NCI-H510A (cell line): ENCODE measurements at places on chromosomes 12 and 14.

DNA sequence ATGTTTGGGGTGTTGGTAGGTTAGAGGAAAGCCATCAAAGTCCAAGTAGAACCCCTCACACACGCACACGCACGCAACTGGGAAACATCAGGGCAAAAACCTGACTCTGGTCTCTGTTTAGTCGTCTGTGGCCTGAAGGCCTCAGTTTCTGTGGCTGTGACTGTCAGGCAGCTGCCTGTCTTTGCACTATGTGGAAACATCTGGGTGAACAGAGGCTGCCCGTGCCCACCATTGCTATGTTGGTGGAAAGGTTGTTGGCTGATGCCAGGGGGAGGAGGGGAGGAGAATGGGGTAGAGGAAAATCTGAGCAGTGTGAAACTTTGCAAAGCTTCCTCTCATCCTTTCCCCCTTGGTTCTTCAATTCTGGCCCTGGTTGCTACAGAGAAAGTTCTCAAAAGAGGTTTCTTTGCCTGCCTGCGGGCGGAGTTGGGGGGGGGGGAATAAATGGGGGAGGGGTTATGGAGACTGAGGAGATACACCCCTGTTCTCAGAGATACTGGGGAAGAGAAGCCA lies 7.5 kb downstream of the HOXC10 start:
- DNase-seq, result no peak

DNA sequence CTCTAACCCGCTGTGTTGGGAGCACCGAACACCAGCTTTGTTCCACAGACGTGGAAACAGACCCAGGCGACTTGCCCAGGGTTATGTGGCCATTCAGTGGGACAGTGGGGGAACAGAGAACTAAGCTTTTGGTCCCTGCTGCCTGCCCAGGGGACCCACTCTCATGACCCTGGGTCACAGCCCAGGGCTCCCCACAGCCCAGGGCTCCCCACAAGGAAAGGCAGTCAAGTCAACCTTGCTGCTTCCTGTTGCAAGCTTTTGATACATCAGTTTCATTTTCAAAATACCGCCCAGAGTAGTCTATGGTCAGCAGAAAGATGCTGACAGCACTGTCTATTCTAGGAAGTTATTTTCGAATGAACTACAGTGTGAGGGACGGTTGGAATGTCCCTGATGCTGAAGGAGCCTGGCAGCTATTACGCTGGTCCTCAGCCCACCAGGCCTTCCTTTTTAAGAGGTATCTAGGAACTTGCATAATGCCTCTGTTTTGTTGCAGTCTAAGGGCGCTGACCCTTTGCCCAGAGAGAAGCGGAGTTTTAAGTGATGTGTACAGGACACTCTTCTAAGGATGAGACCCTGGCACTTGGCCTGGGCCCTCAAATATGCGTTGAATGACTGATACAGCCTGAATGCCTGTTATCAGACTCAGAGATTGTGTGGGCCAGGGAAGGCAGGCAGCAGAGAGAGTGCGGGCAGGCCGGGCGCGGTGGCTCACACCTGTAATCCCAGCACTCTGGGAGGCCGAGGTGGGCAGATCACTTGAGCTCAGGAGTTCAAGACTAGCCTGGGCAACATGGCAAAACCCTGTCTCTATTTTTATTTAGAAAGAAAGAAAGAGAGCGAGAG lies 12.6 kb upstream of the TTC7B start:
- DNase-seq, result no peak

DNA sequence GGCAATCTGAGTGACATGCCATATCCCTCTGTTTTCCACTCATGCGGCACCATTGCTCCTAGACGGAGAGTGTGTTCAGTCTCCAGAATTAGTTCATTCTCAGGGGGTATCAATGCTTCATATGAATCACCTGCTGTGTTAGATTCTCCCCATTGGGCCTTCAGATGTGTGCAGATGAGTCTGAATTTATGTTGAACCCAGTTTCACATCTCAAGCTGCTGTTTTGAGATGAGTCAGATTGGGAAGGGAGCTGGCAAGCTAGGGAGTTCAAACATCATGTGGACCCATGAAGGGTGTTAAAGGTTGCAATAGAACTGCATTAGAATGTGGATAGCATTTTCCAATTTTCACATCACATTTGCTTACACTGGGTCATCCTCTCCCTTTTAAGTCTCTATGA lies 46.9 kb upstream of the KCNA1 start:
- DNase-seq, result no peak

GRCh38 chr12:64253356-64253755 lies 31.3 kb upstream of the KICS2 start:
- no peak for DNase-seq

DNA sequence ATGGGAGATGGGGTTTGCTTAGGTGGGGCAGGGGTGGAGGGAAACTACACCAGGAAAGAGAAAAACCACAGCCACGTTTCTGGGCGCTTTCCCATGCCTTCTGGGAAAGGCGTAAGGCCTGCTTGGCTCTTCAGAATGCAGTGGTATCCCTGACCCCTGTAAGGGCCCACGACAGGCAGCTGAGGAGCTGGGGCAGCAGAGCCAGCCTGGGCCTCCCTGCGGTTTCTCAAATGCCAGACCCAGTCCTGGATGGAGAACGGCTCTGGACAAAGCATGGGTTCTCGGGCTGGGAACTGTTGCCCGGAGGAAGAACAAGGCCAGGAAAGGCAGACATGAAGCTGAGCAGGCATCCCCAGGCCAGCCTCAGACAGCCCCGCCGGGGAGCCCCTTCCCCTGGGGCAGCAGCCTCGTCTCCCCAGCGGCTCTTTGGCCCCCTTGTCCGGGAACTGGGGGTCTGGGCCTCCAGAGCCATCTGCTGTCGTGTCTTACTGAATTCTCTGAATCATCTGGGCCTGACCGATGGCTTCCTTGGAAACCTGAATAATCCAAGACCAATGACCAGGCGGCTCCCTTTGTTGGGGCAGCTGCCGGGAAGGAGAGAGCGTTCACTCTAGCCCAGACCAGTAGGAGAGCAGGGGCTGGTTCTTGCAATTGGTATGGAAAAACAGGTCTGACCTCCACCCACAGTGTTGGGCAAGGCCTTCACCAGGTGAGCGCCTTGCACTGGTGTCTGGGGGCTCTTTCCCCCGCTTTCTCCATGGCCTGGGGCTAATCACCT lies 64.0 kb upstream of the RIN3 start:
- DNase-seq, result no peak

- no peak for DNase-seq
Observed at GRCh38 chr12:77189458-77189857, 124.1 kb upstream of the E2F7 start.

GRCh38 chr12:7716381-7716780 lies 5.1 kb downstream of the DPPA3 start:
- DNase-seq, result no peak

DNA sequence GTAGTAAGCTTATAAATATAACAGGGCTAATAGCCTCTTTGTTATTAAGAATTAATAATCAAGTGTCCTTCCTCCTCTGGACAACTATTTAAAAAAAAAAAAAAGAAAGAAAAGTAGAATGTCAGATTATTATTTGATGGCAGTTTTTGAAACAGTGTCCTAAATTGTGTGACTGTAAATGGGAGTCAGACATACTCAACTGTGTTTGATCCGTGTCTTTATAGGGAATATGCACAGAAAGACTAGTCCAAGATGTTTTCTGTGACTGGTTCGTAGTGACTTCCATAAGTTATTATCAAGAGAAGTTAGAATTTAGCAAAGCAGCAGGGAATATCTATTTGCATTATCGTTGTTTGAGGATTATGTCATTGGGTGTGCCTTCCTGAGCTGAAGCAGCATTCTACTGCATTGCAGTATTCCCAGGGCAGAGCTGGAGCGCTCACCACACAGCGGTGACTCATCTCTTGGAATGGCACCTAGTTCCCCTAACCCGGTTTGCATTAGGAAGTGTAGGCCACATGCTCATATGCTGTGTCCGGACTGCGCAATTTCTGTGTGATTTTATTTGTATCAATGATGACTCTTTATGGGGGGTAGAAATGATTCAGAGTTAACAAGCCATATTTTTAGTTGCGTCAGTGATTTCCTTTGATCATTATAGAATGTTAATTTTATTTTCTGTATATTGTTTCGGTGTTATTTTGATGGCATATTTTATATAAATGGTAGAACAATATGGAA lies 7.9 kb downstream of the DYNC1H1 start:
- DNase-seq, result no peak

DNA sequence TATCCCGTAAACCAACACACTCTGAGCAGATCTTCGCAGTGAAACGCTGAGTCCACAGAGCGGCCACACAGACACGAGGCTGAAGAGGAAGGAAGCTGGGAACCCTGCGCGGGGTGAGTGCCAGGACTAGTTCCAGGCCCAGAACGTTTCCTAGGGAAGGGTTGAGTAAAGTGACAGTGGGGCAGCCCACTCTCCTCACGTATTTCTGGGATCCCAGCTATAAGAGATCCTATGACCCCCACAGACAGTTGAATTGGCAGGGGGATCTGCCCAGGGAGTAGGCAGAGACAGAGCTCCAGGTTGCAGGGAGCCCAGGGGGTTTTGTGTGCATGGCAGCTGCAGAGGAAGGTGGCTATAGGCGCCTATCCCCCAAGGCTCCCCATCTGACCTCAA lies 51.1 kb downstream of the GTF2A1 start:
- no peak for DNase-seq

GRCh38 chr12:103664626-103665025 lies 77.6 kb downstream of the STAB2 start:
- no peak for DNase-seq

DNA sequence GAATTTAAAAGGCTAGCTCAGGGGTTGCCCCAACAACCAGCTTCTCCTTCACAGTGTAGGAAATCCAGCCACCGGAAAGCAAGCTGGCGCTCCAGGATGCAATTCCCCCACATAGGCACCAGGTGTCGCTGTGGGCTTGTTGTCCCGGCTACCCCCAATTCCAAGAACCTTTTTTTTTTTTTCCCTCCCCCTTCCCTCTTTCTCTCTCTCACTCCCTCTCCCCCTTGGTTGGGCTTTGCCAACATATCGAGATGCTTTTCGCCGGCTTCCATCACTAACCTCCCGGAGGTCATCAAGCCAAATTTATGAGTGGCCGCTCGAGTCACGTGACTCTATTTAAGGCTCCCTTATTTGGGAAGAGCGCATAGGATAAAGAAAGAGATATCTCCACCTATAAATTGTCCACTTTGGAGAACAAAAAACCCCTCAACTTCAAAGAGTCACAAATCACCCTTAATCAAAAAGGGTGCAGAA lies at the start of gene HOXC5:
TSS of gene HOXC5 (plus strand) at position 424 of the 474 bp plus-strand sequence. CDS start 73 bp downstream, outside the sequence.
- peak; percentile 30 for DNase-seq

- DNase-seq, result no peak
Observed at GRCh38 chr12:1797991-1798640, 22.2 kb upstream of the LRTM2 start.

DNA sequence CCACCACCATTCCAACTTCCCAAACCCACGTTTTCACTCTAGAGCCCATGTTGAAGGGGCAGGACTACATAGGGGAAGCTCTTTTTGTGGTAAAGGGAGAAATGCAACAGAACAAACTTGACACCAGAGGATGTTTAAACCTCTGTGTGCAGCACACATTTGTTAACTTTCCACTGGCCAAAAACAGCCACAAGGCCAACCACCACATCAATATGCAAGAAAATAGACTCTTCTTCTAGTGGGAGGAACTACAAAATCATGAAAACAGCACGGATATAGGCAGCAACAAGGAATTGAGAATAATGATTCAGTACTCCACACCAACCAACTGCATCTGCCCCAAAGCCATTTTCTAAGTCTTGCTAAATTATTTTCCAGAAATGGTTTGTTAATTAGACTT lies 66.3 kb upstream of the CEP83 start:
- DNase-seq, result no peak

- DNase-seq, result no peak
Observed at GRCh38 chr12:57263096-57263495, 12.1 kb upstream of the STAC3 start.

DNA sequence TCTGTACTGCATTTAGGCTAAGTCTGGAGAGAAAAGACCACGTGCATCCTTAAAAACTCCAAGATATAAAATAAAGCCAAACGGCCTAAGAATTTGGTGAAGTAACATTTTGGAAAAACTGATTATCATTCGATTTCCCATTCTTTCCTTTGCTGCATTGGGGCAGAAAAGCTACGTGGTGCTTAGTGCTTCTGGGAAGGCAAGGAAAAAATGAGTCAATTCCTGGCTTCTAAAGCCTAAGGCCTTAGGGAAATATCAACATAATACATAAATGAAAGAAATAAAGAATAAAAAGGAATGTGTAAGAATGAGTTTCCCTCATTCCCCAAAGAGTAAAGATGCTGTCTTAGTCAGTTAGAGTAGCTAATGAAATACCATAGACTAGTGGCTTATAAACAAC lies 520.5 kb downstream of the GLT1D1 start:
- DNase-seq, result no peak

DNA sequence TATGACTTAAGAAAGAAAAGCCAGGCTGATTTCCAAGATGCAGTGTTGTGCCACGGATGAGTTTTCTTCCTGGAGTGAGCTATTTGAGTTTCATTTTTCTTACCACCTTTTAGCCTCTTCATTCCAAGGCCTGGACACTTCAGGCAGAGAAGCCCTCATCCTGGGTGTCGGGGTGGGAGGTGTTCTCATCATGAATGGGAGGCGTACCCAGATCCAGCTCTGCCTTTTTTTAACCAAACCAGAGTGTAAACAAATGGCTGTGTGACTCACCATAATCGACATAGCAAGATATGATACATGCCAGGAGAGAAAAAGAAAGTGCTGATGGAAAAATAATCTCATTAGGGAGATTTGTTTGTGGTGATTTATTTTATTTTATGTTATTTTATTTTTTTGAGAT lies 79.9 kb downstream of the ARF6 start:
- DNase-seq, result no peak

DNA sequence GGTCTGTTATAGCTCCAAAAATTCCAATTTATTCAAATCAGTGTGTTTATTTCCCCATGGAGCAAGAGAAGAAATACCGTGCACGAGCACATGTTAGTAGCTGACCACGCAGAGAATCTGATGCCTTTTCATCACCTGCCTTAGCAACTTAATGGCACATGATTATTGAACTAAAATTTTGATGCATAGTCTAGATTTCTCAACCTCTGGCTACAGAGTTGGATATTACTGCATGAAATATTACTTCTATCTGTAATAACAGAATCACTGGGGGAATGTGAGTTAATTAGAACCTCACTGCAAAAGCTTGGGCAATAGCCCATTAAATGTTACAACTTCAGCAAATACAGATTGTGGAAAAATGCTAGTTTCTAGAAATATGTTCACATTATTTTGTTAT lies 335.8 kb downstream of the FLRT2 start:
- DNase-seq, result no peak
